ENCODE measurements at places on chromosomes 13 and 19.

DNA sequence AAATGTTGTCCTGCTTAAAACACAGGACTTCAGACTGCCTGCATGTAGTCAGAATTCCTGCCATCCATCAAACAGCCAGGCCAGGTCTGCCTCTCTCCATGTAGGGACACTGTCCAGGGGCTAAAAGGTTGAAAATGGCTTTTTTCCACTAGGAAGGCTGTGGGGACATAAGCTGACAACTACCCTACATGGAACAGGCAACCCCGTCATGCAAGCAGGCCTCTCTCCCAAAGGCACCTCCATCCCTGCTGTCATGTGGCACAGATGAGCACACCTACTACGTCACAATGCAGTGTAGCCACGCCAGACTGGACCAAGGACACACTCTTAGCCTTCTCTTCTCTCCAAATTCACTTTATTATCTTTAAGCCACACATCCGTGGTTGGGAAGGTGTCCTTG, 40.8 kb downstream of the LATS2 start:
- no peaks in the 10 kb centered on the region for H3K4me1 ChIP-seq
- H3K4me3 ChIP-seq: no peak overlapping the region
- H3K27ac ChIP-seq: no peak overlapping the region
- DNase-seq: no peak
- H3K36me3 ChIP-seq: no peaks in the 10 kb centered on the region
- H3K27me3 ChIP-seq: no peaks in the 10 kb centered on the region

- H3K4me3 ChIP-seq: no peak overlapping the region
- H3K27me3 ChIP-seq: peaks cover 6% of the 10 kb centered on the region
- no peak overlapping the region for H3K27ac ChIP-seq
- DNase-seq: no peak
- no peaks in the 10 kb centered on the region for H3K36me3 ChIP-seq
Observed at GRCh38 chr13:43991773-43992201, 112.1 kb downstream of the LACC1 start.

DNA sequence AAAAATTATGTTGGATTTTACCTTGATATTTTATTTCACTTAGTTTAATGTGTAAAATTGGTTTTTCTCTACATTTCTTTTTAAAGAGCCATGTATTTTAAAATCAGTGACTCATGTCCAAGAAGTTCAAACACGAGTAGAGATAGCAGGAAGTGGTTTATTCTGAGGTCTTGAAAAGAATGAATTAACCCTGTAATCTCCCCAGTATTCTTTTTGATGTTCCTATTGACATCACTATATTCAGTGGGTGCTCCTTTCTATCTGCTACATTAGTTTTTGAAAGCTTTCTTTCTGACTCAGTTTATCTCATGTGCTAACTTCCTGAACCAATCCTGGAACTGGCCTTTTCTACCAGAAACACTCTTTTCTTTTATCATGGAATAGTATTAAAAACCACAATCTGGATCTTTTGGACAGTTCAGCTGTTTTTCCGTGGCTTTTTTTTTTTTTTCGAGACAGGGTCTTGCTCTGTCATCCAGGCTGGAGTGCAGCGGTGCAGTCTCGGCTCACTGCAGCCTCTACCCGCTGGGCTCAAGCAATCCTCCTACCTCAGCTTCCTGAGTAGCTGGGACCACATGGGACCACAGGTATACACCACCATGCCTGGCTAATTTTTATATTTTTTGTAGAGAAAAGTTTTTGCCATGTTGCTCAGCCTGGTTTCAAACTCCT, 114.9 kb downstream of the PCCA start:
- H3K36me3 ChIP-seq: peaks cover 3% of the 10 kb centered on the region
- H3K4me1 ChIP-seq: peaks cover 9% of the 10 kb centered on the region
- DNase-seq: no peak
- H3K27me3 ChIP-seq: no peaks in the 10 kb centered on the region
- H3K27ac ChIP-seq: no peak overlapping the region

GRCh38 chr19:10284960-10285278, 1.8 kb upstream of the ICAM4 start:
- peaks cover 7% of the 10 kb centered on the region for H3K27me3 ChIP-seq
- peaks cover 49% of the 10 kb centered on the region for H3K36me3 ChIP-seq
- no peak for DNase-seq

DNA sequence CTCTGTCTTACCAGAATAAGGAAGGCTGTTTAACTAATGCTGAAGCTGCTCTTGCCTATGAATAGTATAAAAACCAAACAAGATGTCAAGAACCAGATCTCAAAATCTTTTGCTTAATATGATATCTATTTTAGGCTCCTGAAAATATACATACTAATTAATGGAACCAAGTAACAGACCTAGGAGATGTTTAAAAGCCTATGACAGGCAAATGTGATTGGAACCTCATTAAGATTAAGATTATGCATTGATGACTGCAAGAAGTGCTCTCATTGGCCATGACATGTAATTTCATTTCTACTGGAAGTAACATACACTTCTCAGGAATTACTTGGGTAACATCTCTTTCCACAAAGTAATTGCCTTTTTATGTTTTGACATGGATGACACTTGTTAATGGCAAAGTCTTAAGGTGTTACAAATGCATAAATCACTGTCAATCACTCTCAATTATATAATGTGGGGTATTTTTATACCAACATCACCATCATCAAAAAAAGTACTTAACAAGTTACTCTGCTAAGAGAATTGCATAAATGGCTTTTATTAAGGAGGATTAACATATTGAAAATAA, 326.9 kb upstream of the MIR17HG start:
- no peaks in the 10 kb centered on the region for H3K4me1 ChIP-seq
- no peaks in the 10 kb centered on the region for H3K27me3 ChIP-seq
- no peak overlapping the region for H3K4me3 ChIP-seq
- H3K36me3 ChIP-seq: no peaks in the 10 kb centered on the region

GRCh38 chr13:64697226-64697625, 2532.9 kb downstream of the PCDH9 start:
- no peak overlapping the region for H3K27ac ChIP-seq
- DNase-seq: no peak
- H3K36me3 ChIP-seq: no peaks in the 10 kb centered on the region
- H3K27me3 ChIP-seq: no peaks in the 10 kb centered on the region
- no peak overlapping the region for H3K4me3 ChIP-seq

DNA sequence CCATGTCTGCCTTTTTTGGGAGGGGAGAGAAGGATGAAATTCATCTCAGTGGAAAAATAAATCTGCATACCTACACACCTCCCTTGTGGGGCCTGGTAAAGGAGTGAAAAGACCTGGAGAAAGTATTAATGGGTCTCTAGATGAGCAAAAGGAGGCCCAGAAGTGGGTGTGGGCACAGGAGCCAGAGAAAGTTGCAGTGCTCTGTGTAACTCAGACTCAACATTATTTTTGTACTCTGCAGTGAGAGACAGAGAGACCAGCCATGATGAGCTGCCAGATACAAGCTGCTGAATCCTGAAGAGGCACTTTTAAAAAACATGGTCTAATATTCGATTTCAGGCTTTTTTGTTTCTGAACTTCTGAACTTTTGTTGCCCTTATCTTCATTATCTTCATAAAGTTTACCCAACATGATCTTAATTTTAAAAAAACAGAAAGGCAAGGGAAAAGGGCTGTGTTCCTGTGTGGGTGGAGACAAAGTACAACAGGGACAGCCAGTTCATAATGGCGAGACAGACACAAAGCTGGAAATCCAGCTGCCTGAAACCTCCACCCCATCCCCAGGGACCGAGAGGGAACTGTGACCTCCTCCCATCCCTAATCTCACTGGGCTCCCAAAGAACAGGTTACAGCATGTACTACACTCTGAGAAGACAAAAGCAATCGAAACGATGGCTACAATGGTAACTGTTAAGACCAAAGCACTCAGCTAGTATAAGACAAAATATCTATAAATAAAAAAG, 77.2 kb downstream of the KLF12 start:
- peak overlapping the region; percentile 44 for H3K27ac ChIP-seq
- H3K27me3 ChIP-seq: no peaks in the 10 kb centered on the region
- no peak for DNase-seq
- peaks cover 84% of the 10 kb centered on the region for H3K4me1 ChIP-seq
- H3K36me3 ChIP-seq: peaks cover 12% of the 10 kb centered on the region
- no peak overlapping the region for H3K4me3 ChIP-seq

- H3K4me1 ChIP-seq: peaks cover 55% of the 10 kb centered on the region
- peak overlapping the region; percentile 87 for H3K27ac ChIP-seq
- no peaks in the 10 kb centered on the region for H3K27me3 ChIP-seq
- peak; percentile 40 for DNase-seq
Observed at GRCh38 chr19:55116232-55116858, 1.1 kb downstream of the PPP1R12C start.

- H3K36me3 ChIP-seq: peaks cover 7% of the 10 kb centered on the region
- peak overlapping the region; percentile 76 for H3K27ac ChIP-seq
- no peaks in the 10 kb centered on the region for H3K27me3 ChIP-seq
- DNase-seq: peak; percentile 43
Observed at GRCh38 chr13:114131583-114132418, 622 bp downstream of the RASA3 start.

GRCh38 chr19:15287496-15287895, 44.8 kb downstream of the BRD4 start:
- H3K36me3 ChIP-seq: peaks cover 4% of the 10 kb centered on the region
- H3K4me1 ChIP-seq: peaks cover 97% of the 10 kb centered on the region
- peak overlapping the region; percentile 80 for H3K27ac ChIP-seq
- no peaks in the 10 kb centered on the region for H3K27me3 ChIP-seq
- H3K4me3 ChIP-seq: peak overlapping the region; percentile 71
- no peak for DNase-seq

GRCh38 chr13:64675255-64675892, 2554.8 kb downstream of the PCDH9 start:
- no peak overlapping the region for H3K27ac ChIP-seq
- no peaks in the 10 kb centered on the region for H3K36me3 ChIP-seq
- DNase-seq: no peak
- no peaks in the 10 kb centered on the region for H3K27me3 ChIP-seq
- H3K4me1 ChIP-seq: no peaks in the 10 kb centered on the region

DNA sequence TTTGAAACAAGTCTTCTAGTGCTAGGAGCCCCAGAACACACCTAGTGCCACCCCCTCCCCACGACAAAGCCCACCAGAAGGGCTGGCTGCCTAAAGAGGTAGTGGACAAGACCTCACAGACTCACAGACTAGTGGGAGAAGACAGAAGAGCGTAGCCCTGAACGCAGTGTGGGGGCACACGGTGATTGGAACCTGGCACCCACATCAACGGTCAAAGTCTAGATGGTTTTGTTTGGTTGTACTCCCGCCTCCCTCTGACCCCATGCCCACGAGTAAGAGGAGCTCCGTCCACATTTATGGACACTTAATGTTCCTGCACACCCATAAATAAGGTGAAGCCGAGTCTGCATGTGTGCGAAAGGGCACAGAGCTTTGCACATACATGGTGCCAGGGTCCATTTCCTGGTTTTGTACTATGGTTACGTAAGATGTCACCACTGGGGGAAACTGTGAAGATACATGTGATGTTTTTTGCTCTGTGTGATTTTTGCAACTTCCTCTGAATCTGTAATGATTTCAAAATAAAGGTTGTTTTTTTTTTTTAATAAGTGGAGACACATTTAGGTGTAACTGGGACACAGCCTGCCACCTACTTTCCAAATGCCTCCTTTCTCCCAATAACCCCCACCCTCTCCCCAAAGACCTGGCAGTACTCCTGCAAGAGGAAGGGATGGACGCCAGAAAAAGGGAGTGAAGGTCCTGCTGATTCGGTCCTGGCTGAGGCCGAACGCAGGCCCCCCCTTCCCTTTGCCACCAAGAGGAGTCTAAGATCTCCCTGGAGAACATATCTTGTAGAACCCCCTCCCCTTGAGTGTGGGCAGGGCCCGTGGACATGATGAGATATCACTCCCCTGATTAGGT, 72.8 kb downstream of the GNG7 start:
- peak overlapping the region; percentile 94 for H3K27ac ChIP-seq
- peaks cover 97% of the 10 kb centered on the region for H3K4me1 ChIP-seq
- H3K36me3 ChIP-seq: peaks cover 14% of the 10 kb centered on the region
- no peaks in the 10 kb centered on the region for H3K27me3 ChIP-seq
- H3K4me3 ChIP-seq: peak overlapping the region; percentile 57
- peak; percentile 14 for DNase-seq

- H3K27me3 ChIP-seq: no peaks in the 10 kb centered on the region
- no peaks in the 10 kb centered on the region for H3K36me3 ChIP-seq
- H3K27ac ChIP-seq: no peak overlapping the region
- DNase-seq: no peak
- H3K4me1 ChIP-seq: no peaks in the 10 kb centered on the region
Observed at GRCh38 chr19:39865953-39866352, 19.8 kb upstream of the FBL start.

DNA sequence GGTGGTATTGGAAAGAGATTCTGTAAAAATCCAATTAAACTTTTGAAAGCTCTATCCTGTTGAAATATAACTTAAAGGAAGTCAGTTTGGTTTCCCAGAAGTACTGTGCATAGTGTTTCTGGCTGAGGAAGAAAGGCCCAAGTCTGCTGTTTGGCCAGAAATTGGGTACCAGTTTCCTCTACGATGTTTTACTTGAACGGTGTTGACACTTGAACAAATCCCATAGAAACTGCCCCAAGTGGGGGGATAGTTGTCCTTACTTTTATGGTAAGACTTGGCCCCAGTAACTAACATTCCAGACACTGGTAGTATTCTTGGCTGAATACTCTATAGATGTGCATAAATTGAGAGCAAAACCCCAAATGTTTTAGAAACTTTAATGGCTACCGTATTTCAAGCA, 14.2 kb downstream of the KLF5 start:
- H3K4me1 ChIP-seq: no peaks in the 10 kb centered on the region
- no peak overlapping the region for H3K27ac ChIP-seq
- no peak for DNase-seq
- H3K36me3 ChIP-seq: no peaks in the 10 kb centered on the region

DNA sequence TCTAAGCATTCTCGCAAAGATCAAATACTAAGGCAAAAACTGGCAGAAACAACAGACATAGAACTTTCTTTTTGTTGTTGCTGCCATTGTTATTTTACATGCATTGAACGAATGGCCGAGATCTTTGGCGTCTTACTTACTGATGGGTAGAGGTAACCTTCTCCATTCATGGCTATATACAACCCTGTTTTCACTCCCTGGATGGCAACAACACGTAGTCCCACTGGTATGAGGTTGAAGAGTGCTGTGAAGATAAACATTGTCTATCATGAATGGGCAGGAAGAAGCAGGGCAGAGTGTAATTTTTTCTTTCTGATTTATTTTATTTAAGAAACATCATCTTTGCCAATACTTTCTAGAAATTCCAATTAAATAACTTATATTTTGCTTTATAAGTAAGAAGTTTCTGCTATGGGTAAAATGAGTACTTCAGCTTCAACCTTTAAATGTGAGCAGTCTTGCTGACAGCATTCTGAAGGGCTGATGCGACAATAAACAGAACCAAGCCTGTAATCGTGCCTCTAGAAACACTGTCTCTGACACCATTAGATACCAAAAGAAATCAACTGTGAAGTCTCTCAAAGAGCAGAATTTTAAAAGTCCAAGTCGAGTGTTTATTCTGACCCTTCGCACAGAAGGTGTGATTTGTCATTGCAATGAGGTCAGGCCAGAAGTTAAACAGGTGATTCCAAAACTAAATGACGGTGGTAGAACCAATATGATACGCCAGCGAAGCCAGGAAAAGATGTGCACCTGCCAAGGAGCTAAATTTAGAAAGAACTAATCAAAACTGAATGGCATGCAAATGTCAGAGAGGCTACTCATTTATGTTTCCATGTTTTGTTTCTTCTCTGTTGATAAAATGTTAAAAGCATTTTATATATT, 416.4 kb downstream of the ITGBL1 start:
- no peaks in the 10 kb centered on the region for H3K4me1 ChIP-seq
- DNase-seq: no peak
- no peak overlapping the region for H3K4me3 ChIP-seq
- no peak overlapping the region for H3K27ac ChIP-seq
- no peaks in the 10 kb centered on the region for H3K27me3 ChIP-seq
- H3K36me3 ChIP-seq: no peaks in the 10 kb centered on the region
